Gastrocnemius medialis (tissue), 4 donors: ENCODE measurements at places on chromosomes 13 and 19. TPM values are rescaled to one million over a fixed set of nuclear protein-coding genes. Genes with fewer than 3 reads are reported as not detected.

Gene ESD
- total RNA-seq = 98.4 TPM

Gene CYP2F1
- total RNA-seq = not detected

Gene OR10H1
- total RNA-seq = not detected

Gene POGLUT2
- 0.78 TPM for total RNA-seq

DNA sequence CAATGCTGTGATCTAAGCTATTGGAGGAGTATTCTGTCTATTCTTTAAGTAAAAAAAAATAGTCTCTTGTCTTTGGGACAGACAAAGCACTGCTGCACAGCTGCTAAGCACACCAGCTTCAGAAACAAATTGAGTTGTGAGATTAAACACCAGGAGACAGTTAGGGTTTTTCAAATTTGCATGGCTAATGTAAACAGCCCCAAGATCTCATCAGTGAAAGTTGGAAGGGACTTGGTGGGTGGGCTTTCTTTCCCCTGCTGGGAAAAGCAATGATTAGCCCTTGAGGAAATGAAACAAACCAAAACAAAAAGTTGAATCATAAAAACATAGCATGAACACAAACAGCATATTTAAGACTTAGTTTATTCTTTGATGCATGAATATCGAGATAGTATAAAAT is 143.6 kb upstream of the SLITRK1 start:
- no peak for DNase-seq

DNA sequence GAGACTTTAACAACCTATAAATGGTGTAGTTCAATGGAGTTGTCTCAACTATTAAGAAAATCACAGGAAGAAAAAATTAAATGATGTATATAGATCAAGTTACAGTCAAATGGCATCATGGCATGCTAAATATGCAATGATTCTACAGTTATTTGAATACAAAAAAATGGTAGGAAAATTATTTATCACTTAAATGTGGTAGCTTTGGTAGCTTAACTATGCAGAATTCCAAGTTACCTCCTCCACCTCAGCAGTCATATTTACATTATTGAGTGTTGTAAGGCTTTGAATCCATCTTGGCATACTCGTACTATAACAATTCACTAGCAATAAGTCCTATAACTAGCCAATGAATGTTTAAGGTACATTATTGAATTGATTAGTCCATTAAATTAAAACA is 36.8 kb downstream of the CAB39L start:
- no peak for DNase-seq

DNA sequence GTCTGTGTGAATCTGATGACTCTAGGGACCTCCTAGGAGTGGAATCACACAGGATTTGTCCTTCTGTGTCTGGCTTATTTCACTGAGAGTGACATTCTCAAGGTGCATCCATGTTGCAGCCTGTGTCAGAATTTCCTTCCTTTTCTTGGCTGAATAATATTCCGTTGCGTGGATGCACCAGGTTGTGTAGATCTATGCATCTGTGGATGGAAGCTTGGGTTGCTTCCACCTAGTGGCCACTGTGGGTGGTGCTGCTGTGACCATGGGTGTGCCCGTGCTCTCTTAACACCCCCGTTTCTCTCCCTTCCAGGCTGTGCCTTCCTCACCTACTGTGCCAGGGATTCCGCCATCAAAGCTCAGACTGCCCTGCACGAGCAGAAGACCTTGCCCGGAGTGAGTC is 26.2 kb downstream of the CELF5 start:
- no peak for DNase-seq

- no peak for DNase-seq
These were observed 170.6 kb downstream of the ZIC5 start for GRCh38 chr13:99800951-99801350.

- DNase-seq = no peak
These were observed 77.9 kb downstream of the ZNF536 start for GRCh38 chr19:30450100-30450499.

DNA sequence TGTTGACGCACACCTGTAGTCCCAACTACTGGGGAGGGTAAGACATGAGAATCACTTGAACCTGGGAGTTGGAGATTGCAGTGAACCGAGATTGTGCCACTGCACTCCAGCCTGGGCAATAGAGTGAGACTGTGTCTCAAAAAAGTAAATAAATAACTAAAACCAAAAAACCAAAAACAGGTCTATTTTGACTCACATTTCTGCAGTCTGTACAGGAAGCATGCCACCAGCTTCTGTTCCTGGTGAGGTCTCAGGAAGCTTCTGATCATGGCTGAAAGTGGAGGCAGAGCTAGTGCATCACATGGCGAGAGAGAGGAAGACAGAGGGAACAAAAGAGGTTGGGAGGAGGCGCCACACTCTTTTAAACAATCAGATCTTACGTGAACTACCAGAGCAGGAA is 142.5 kb downstream of the ITGBL1 start:
- no peak for DNase-seq
